ENCODE measurements at places on chromosomes 12 and 14.

DNA sequence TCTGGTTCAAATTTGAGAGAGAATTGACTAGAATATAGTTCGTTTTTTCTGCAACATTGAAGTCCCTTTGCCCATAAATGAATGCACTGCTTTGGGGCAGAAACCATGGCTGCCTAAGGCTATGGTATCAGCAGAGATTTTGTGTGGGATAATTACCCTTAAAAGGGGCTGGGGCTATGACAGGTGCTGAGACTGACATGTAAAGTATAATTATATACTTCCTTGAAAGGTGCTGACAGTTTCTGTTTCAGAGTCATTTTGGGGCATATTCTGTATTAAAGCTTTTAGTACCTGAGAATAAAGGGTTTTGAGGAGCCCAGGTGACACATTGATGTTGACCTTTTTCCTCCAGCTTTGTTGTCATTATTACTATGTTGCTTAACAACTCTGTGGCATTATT, 150.3 kb upstream of the PTPRQ start:
- no peak for DNase-seq

- no peak for DNase-seq
Measured at GRCh38 chr14:78683981-78684380, 513.8 kb downstream of the NRXN3 start.

DNA sequence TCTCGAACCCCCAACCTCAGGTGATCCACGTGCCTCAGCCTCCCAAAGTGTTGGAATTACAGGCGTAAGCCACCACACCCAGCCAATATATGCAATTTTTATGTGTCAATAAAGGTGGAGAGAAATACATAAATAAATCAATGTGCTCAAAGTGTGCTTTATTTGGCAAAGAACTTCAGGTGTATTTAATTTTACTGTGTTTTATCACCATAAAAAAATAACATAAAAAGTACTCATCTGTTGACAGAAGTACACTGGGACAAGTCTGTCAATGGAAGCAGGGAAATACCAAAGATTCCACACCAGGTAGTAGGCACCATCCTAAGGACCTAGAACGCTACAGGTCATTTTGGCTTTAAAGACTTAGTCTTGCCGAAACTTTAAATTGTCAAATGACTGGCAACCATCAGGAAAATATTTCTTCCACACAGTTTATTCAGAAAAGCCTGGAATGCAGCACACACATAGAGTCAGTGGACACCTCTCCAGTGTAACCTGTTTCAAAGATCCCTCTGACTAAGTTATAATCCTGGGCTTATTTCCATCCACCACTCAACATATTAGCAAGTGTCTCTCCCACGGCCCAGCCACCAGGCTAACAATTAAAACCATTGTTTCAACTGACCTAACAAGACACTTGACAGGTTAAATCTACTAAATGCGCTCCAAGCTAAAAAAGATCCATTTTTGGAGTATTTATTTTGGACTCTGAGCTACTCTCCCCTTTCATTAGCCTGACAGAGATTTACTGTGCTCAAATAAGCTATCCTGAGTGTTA, 4.2 kb downstream of the ERO1A start:
- no peak for DNase-seq

GRCh38 chr12:91382081-91382543, 199.5 kb upstream of the DCN start:
- peak; percentile 87 for DNase-seq

- DNase-seq: no peak
Measured at GRCh38 chr14:87960013-87960787, 32.8 kb downstream of the GALC start.

GRCh38 chr12:128976120-128976738, 123.0 kb downstream of the GLT1D1 start:
- peak; percentile 37 for DNase-seq

GRCh38 chr12:57836442-57837375, 9.8 kb downstream of the CTDSP2 start:
- peak; percentile 83 for DNase-seq

- no peak for DNase-seq
Measured at GRCh38 chr12:85849344-85849743, 13.1 kb upstream of the RASSF9 start.

DNA sequence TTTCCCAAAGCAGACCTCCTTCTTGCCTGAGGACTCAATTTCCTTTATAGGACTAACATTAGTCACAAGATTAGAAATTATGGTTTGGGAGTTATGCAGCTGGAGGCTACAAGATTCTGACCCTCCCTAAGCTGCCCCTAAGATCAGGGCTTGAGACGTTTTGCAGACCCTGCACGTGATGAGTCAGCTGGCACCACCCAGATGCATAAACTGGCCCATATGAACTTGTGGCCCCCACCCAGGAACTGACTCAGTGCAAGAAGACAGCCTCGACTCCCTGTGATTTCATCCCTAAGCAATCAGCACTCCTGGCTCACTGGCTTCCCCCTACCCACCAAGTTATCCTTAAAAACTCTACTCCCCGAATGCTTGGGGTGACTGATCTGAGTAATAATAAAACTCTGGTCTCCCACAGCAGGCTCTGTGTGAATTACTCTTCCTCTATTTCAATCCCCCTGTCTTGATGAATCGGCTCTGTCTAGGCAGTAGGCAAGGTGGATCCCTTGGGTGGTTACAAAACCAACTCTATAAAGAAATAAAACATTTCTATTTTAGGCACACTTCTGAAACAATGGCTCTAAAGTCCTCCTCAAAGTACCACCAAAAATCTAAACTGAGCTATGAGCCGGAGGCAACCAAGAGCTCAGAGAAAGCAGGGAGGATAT, 233.4 kb downstream of the TMEM132D start:
- no peak for DNase-seq

DNA sequence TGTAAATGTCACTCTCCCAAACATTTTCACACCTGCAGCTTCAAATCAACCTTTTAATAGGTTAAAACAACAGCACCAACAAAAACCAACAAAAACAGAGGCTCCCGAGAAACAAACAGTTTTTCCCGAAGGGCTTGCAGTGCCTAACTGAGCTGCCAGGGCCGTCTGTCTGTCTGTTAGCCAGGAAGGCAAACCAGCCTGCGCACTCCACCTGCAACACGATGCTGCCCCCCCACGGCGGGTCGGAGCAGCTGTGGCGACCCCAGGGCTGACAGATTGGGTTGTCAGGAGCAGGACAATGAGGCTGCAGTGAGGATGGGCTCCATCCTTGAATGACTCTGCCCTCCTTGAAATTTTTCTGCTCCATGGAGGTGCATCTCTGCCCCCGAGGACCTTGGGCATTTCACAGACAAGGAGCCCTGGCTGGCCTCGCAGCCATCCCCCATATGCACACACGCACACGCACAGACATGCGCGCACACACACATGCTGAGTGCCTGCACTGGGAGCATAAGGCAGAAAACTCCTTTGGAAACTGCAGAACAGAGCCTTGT, 2.6 kb downstream of the RTL1 start:
- no peak for DNase-seq

DNA sequence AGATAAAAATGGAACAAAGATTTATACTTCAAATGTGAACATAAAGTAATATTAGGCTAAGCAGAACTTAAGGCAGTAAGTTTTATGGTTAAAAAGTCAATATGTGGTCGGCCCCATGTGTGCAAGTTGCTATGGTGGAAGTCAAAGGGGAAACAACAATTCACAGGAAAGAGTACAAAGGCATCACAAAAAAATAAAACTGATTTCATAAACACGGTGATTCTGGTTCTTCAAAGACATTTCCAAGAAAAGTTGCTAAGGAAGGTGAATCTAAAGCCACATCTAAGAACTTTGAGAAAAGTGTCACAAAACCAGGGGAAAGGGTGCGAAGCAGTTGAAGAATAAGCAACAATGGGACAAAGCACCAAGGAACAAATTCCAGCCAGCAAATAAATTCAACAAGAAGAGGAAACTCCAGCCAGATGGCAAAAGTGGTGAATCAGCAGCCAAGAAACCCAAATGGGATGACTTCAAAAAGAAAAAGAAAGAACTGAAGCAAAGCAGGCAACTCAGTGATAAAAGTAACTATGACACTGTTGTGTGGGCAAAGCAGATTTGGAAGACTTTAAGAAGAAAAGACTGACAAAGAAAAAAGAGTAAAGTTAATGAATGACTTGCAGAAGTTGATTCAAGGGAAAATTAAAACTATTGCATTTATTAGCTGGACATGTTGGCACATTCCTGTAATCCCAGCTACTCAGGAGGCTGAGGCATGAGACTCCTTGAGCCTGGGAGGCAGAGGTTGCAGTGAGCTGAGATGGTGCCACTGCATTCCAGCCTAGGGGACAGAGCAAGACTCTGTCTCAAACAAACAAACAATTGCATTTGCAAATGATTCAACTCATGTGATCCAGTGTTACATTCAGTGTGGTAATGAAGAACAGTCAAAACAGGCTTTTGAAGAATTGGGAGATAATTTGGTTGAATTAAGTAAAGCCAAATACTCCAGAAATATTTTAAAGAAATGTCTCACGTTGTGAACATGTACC, 19.5 kb downstream of the PTGDR start:
- no peak for DNase-seq

- no peak for DNase-seq
Measured at GRCh38 chr14:47526591-47527244, 148.7 kb downstream of the MDGA2 start.

GRCh38 chr12:94418517-94418916, 41.1 kb downstream of the CEP83 start:
- DNase-seq: no peak

DNA sequence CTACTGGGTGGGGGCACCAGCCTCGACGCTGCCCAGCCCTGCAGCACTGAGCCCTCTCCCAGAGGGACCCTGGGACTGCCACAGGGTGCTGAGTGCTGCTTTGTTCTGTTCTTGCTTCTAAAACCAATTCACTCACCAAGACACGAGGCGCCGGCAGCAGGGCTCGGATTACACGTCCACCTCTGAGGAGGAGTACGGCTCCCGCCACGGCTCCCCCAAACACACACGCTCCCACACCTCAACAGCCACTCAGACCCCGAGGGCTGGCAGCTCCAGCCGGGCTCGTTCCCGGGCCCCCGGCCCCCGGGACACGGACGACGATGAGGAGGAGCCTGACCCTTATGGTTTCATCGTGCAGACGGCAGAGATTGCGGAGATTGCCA, 24.3 kb downstream of the CEP170B start:
- peak; percentile 20 for DNase-seq

DNA sequence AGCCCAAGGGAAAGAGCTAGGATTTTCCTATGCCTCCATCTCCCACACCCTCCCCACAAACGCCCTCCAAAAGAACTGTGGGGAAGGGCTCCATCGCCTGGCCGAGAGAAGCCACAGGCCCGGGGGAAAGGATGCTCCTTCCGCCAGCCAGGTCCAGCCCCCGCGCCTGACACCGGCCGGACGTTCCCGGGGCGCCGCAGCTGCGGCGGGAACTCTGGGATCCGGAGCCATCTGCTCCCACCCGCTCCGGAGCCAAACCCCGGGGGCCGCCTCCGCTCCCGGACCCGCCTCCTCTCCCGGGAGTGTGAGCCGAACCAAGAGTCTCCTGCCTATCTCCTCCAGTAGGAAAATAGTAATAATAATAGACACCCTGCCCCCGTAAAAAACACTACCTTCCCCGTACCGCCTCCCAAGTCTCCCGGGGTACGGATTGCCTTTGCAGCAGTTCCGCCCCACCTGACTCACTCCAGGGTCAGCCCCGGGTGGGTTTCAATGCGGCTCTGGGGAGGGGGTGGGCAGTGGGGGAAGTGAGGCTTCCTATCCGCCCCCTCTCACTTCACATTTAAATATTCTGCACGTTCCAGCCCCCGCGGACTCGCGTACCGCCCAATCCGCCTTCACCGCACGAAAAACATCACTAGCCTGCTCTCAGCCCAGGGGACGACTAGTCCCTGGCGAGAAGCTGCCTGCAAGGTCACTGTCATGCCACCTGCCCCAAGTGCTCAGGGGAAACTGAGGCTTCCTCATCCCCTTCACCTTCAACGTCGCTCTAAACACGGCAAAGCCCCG, 2.4 kb downstream of the AGAP2 start:
- peak; percentile 40 for DNase-seq

- no peak for DNase-seq
Measured at GRCh38 chr12:6462234-6462995, 8.1 kb downstream of the VAMP1 start.

DNA sequence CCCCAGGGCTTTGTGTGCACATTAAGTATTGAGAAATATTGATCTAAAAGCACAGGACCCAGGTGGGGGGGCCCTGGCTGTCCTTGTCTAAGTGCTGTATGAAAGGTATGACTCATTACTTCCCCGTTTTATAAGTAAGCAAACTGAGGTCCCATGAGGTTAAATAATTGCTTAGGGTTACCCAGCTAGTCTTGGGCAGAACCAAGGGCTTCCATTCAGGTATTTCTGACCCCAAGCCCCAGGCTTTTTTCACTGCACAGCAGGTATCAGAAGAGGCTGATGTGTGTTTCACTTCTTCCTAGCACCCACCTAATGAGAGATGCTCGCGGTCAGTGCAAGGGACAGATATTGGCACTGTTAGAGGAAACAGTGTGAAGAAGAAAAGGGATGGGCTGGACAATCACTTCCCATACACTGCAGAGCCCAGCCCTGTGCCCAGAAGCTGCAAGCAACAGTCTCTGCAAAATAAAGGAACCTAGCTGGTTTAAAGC, 4.7 kb upstream of the TC2N start:
- DNase-seq: peak; percentile 50

DNA sequence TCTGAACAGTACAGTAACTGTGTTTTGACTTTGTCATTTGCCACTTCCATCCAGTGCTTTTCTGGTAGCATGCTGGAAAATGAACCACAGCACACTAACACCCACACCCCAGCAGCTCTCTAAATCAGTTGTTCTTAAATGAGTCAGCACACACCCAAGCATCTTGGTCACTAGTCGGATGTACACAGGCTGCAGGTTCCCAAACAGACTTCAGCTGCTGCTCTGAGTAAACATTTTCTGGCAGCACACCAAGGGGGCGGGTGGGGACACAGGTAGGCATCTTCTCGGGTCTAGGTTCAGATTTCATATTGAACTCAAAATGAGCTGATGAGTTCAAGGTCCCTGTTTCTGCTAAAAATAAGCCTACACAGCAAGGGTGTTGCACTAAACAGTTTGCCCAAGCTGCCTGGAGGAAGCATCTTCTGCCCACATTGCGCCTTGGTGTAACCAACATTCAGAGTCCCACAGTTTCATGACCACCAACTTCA, 39.8 kb downstream of the IFNG start:
- no peak for DNase-seq

DNA sequence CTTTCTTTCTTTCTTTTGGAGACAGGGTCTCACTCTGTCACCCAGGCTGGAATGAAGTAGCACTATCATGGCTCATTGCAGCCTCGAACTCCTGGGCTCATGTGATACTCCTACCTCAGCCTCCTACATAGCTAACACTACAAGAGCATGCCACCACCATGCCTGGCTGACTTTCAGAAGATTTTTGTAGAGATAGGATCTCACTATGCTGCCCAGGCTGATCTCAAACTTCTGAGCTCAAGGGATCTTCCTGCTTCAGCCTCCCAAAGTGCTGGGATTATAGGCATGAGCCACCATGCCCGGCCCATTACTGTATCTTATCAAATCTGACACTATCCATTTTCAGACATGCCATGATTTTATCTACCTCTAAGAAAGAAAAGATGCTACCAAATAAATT, 31.6 kb downstream of the NDUFA12 start:
- no peak for DNase-seq

GRCh38 chr14:90645842-90646443, 170.3 kb downstream of the TTC7B start:
- DNase-seq: no peak
